ENCODE measurements at places on chromosomes 16 and 17. TPM values are rescaled to one million over a fixed set of nuclear protein-coding genes. Genes with fewer than 3 reads are reported as not detected.

- H3K36me3 ChIP-seq = no peaks in the 10 kb centered on the region
- no peak overlapping the region for H3K4me3 ChIP-seq
- no peaks in the 10 kb centered on the region for H3K27me3 ChIP-seq
- H3K4me1 ChIP-seq = no peaks in the 10 kb centered on the region
- no peak overlapping the region for H3K27ac ChIP-seq
- no peak for DNase-seq
Observed at GRCh38 chr17:9666461-9667050, 21.2 kb downstream of the USP43 start.

NTHL1 gene
- 19.7 TPM for total RNA-seq

GRCh38 chr16:9115277-9115676 lies 23.8 kb downstream of the HAPSTR1 start:
- H3K36me3 ChIP-seq = no peaks in the 10 kb centered on the region
- peaks cover 9% of the 10 kb centered on the region for H3K4me1 ChIP-seq
- H3K27me3 ChIP-seq = no peaks in the 10 kb centered on the region
- DNase-seq = no peak
- no peak overlapping the region for H3K4me3 ChIP-seq

- DNase-seq = no peak
- H3K36me3 ChIP-seq = no peaks in the 10 kb centered on the region
- peak overlapping the region; percentile 46 for H3K4me3 ChIP-seq
- no peak overlapping the region for H3K27ac ChIP-seq
- peaks cover 22% of the 10 kb centered on the region for H3K4me1 ChIP-seq
- H3K27me3 ChIP-seq = peaks cover 37% of the 10 kb centered on the region
Observed at GRCh38 chr17:45782889-45783592, 1.1 kb upstream of the CRHR1 start.

GRCh38 chr17:50144845-50145531 lies 5.5 kb downstream of the PPP1R9B start:
- peaks cover 69% of the 10 kb centered on the region for H3K4me1 ChIP-seq
- H3K4me3 ChIP-seq = no peak overlapping the region
- no peak for DNase-seq
- H3K36me3 ChIP-seq = peaks cover 81% of the 10 kb centered on the region
- no peaks in the 10 kb centered on the region for H3K27me3 ChIP-seq

KIF2B gene
- not detected for total RNA-seq

DNA sequence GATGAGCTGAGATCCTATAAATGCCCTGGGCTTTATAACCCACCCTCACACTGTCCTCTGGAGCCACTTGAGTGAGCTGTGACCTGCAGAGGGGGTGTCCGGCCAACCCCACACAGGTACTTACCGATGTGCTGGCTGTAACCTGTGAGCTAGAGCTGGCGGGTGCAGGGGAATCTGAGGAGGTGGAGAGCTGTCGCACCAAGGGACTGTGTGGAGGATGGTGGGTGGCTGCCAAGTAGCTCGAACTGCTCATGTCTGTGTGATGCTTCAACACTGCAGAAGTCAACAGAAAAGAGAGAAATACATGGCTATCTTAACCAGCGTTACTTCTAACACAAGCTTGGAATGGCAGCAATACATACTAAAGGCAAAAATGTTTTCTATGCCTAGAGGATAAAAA lies 39.4 kb downstream of the STH start:
- no peak overlapping the region for H3K27ac ChIP-seq
- H3K36me3 ChIP-seq = peaks cover 40% of the 10 kb centered on the region
- H3K4me1 ChIP-seq = peaks cover 4% of the 10 kb centered on the region
- no peak overlapping the region for H3K4me3 ChIP-seq
- H3K27me3 ChIP-seq = no peaks in the 10 kb centered on the region

DNA sequence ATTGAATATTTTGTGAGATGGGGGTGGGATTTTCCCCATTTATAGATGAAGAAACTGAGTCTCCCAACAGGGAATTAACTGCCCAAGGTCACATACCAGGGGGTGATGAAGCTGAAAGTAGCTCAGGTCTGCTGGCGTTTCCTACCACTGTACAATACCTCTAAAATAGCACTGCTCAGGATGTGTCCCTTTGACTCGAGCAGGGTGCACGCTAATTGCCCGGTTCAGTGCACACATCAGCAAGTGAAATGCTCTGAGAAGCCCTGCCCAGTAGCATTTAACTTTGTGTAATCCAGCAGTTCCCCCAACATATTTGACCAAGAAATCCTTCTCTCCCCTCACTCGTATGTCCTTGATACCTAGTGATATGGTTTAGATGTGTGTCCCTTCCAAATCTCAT lies 50.1 kb upstream of the DDX52 start:
- H3K27me3 ChIP-seq = no peaks in the 10 kb centered on the region
- no peak for DNase-seq
- no peaks in the 10 kb centered on the region for H3K36me3 ChIP-seq
- no peak overlapping the region for H3K27ac ChIP-seq
- no peak overlapping the region for H3K4me3 ChIP-seq
- no peaks in the 10 kb centered on the region for H3K4me1 ChIP-seq

NACA2 gene
- total RNA-seq = 0.28 TPM

GRCh38 chr17:57084361-57084801 lies 665 bp upstream of the AKAP1 start:
- peaks cover 13% of the 10 kb centered on the region for H3K4me1 ChIP-seq
- H3K36me3 ChIP-seq = no peaks in the 10 kb centered on the region
- H3K27ac ChIP-seq = peak overlapping the region; percentile 95
- DNase-seq = no peak

DNA sequence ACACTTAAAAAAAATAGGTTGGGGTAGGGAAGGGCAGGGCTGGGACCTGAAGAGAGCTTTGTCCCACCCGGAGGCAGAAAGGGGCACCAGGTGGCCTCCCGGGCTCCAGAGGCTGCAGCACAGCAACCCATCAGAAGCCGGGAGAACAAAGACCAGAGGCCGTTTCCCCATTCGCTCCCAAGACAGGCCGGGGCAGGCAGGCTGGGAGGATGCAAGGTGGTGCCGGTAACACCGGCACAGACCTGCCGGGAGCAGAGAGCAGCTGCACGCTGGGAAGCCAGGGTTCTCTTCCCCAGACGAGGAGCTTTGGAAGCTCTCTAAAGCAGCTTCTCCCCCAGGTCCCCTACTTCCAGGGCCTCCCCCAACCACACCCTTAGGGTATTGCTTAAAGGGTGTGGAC lies 5.6 kb downstream of the PPL start:
- no peak for DNase-seq
- no peak overlapping the region for H3K27ac ChIP-seq
- H3K27me3 ChIP-seq = peaks cover 24% of the 10 kb centered on the region
- no peak overlapping the region for H3K4me3 ChIP-seq
- H3K4me1 ChIP-seq = peaks cover 2% of the 10 kb centered on the region
- no peaks in the 10 kb centered on the region for H3K36me3 ChIP-seq

ADAMTS18 gene
- total RNA-seq = 6.7 TPM

GRCh38 chr17:76153202-76153601 lies 12.2 kb upstream of the FOXJ1 start:
- no peaks in the 10 kb centered on the region for H3K27me3 ChIP-seq
- no peak overlapping the region for H3K27ac ChIP-seq
- no peak overlapping the region for H3K4me3 ChIP-seq
- peaks cover 7% of the 10 kb centered on the region for H3K4me1 ChIP-seq

DNA sequence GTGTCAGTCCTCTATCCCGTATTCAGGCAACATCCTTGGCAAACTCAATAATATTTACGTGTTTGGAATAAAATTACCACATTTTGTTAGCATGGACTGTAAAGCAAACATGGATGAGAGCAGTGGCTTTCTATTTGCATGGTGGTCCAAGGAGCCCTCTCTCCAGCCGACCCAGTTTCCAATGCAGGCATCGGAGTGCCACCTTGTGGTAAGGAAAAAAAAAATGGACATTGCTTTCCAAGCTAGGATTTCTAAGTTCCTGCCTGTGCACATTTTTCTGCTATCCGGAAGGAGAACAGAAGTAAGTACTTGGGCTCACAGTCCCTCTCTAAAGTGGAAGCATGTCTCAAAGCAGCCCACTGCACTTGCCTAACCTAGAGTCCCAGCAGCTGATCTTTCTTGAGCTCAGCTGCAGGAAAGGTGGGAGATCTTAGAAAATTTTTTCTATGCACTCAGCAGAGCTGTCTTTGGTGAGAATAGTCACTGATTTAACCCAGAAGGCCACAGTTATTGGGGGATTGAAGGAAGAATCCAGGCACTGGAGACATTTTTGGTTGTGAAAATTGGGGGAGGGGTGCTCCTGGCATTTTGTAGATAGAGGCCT lies 46.0 kb upstream of the ERCC4 start:
- H3K27ac ChIP-seq = no peak overlapping the region
- H3K4me1 ChIP-seq = peaks cover 6% of the 10 kb centered on the region
- H3K36me3 ChIP-seq = no peaks in the 10 kb centered on the region
- H3K27me3 ChIP-seq = no peaks in the 10 kb centered on the region

DNA sequence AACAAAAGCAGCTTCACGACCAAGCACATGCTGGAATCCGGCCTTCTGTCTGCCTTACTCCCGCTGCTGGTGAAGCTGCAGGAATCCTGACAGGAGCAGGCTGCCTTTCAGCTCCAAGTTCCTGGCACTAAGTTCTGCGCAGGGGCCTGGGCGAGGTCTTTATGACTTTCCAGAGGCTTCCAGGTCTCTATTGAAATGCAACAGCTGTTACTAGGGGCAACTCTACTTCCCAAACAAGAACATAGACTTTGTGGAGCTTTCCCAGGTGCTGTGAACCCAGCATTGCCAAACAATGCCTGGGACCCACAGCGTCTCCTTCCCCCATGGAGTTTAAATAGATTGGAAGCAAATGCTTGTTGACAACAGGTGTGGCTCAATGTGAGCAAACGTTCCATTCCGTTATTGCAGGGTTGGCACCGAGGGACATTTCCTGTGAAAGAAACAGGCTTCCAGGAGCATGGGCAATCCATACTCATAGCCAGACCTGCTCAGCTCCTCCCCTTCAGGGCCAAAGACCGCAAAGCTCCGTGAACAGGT lies 156.0 kb downstream of the CDH13 start:
- peaks cover 15% of the 10 kb centered on the region for H3K4me1 ChIP-seq
- no peak overlapping the region for H3K27ac ChIP-seq
- no peak overlapping the region for H3K4me3 ChIP-seq
- peak; percentile 79 for DNase-seq
- H3K27me3 ChIP-seq = no peaks in the 10 kb centered on the region
- H3K36me3 ChIP-seq = no peaks in the 10 kb centered on the region

DNA sequence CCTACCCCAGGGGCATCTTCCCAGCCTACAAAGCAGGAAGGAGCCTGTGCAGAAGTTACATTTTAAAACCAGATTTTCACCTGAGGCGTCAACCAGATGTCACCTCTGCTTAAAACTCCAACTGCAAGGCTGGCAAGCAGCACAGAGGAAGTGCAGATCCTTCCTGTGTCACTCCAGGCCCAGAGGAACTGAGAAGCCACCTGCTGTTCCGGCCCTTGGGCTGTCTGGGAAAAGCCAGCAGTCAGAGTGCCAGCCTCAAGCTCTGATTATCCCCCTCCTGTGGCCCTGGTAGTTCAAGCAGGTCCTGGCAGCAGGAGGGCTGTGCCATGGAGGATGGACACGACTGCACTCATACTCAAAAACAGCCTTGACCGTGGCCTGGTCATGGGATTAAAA lies 10.2 kb downstream of the POLR2C start:
- DNase-seq = no peak
- H3K4me3 ChIP-seq = no peak overlapping the region
- peaks cover 74% of the 10 kb centered on the region for H3K36me3 ChIP-seq
- H3K27ac ChIP-seq = no peak overlapping the region
- no peaks in the 10 kb centered on the region for H3K27me3 ChIP-seq
- H3K4me1 ChIP-seq = peaks cover 41% of the 10 kb centered on the region

CA7 gene
- total RNA-seq = 0.50 TPM

SLFN14 gene
- 0.50 TPM for total RNA-seq

DNA sequence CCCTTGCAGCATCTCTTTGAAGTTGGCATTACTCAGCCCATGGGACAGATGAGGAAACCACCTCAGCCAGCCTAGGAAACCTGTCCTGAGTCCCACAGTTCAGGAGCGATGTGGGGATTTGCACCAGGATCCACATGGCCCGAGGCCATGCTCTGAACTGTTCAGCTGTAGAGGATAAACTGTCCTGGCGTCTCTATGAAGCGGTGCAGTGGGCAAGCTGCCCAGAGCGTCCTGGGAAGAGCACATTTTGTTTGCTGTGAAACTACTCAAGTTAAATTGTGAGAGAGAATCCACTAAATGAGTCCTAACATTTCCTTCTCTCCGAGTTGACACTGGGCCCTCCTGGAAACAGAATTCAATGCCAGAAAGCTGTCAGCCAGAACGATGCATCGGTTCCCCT lies 276.6 kb upstream of the TNRC6C start:
- no peaks in the 10 kb centered on the region for H3K36me3 ChIP-seq
- no peak overlapping the region for H3K27ac ChIP-seq
- no peak overlapping the region for H3K4me3 ChIP-seq
- peaks cover 28% of the 10 kb centered on the region for H3K4me1 ChIP-seq

DNA sequence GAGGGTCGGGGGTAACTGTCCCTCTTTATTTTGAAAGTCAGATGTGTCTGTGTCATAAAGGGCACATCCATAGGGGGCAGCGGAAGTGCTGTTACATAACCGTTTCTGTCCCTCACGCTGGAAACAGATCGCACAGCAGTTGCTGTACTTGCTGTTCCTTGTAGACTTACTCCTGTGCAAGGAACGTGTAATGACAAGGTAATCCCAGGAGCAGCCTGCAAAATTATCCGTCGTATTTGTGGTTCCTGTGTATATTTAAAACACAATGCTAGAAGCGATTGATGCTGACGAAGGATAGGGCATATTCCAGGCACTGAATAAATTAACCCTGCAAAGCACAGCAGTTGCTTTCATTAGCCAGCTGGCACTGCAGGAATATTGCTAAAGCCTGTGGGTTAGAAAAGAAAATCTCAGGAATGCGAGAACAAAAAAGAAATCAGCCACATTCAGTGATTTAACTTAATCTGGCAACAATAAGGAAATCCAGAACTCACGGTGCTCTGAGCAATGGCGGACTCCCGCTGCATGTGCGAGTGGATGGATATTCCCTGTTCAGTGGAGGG lies 76.2 kb downstream of the SPECC1 start:
- DNase-seq = peak; percentile 91
- no peaks in the 10 kb centered on the region for H3K27me3 ChIP-seq
- peaks cover 29% of the 10 kb centered on the region for H3K4me1 ChIP-seq
- no peaks in the 10 kb centered on the region for H3K36me3 ChIP-seq

GRCh38 chr17:27631411-27631760 lies 398 bp downstream of the LGALS9 start:
- H3K4me3 ChIP-seq = no peak overlapping the region
- H3K27me3 ChIP-seq = no peaks in the 10 kb centered on the region
- DNase-seq = no peak
- H3K27ac ChIP-seq = no peak overlapping the region
- H3K4me1 ChIP-seq = peaks cover 24% of the 10 kb centered on the region

Measured in spinal cord (tissue), 10 donors.